Anterior cingulate cortex (tissue), 58 donors: ENCODE measurements at places on chromosomes 5 and 9.

DNA sequence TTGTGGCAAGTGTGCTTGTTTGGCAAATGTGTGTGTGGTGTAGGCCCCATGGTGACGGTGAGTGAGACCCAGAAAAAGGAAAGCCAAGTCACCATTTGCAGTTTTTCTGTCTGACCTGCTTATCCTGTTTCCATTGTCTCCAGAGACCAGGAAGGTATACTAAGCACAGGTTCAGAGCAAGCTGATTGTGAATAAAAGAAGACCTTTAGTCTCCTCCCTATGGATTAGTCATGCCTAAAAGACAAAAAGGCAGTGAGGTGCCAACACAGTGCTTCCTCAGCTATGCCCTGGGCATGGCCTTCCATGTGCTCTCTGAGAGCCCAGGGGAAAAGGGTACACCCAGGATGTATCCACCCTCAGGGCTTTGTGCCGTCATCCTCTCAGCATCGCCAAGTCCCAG, 49.2 kb upstream of the SHOC1 start:
- DNase-seq, result no peak

- DNase-seq, result no peak
Observed at GRCh38 chr9:6673326-6674025, 27.9 kb upstream of the GLDC start.

- no peak for DNase-seq
Observed at GRCh38 chr5:150499437-150499956, 8.4 kb upstream of the NDST1 start.

DNA sequence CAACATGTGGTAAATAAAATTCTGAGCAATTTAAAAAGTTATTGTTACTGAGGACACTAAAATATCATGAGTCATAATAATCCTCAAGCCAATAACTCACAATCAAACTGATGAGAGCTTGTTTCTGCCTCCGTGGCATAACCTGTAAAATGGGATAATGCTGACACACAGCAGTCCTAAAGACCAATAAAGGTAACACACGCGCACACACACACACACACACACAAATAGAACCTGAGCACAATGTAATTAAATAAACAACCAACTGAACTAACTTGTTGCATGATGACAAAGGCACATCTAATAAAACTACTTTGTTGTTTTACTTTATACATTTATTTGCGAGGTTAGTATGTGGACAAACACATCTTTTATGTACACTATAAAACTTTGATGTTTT, 358.2 kb downstream of the BNC2 start:
- no peak for DNase-seq

DNA sequence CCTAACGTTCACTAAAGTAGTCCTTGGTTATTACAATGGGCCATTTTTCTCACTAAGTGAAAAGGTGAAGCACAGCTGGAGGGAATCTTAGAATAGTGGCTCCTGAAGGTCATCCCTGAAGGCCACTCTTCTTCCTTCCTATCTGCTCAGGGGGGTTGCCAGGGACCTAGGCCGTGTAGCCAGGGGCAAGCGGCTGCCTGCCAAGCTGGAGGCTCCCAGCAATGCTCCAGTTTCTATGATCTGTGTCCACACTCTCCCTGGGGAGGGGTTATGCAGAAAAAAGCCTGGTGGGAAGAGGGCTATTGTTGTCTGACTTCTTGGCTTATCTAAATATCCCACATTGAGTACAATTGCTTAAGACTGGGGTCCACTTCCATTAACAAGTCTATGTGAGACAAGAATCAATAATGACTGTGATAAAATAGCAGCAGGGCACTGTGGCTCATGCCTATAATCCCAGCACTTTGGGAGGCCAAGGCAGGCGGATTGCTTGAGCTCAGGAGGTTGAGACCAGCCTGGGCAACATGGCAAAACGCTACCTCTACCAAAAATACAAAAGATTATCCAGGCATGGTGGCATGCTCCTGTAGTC, 3.8 kb downstream of the NMRK1 start:
- no peak for DNase-seq

GRCh38 chr9:34310215-34310614, 18.9 kb downstream of the KIF24 start:
- no peak for DNase-seq

GRCh38 chr5:78009937-78010527, 233.9 kb upstream of the TBCA start:
- DNase-seq, result no peak

- no peak for DNase-seq
Observed at GRCh38 chr9:121840838-121841760, 189.7 kb downstream of the DAB2IP start.

DNA sequence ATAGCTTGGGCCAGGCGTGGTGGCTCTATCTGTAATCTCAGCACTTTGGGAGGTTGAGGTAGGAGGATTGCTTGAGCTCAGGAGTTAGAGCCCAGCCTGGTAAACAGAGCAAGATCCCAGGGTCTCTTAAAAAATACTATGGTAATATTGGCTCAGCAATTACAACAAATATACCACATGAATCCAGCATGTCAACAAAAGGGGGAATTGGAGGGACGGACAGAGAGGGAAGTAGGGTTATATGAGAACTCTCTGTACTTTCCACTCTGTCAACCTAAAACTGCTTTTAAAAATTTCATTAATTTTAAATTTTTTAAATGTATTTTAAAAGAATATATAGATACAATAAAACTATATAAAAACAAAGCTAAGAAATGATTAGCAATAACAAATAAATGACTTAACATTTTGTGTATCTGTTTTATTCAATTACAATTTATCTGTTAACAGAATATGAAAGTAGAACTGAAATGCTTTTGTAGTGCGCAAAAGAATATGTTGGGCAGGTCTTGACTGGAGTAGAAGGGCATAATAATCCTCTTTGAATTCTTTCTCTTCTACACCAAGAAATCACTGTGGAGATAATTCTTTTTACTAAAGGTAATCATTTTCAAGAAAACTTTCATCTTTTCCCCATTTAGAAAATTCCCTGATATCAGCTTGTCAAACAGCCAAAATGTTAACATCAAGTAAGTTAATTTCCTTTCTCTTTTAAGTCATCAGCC, 12.9 kb upstream of the CDC42SE2 start:
- no peak for DNase-seq
